ENCODE measurements at places on chromosomes 12 and 14.

DNA sequence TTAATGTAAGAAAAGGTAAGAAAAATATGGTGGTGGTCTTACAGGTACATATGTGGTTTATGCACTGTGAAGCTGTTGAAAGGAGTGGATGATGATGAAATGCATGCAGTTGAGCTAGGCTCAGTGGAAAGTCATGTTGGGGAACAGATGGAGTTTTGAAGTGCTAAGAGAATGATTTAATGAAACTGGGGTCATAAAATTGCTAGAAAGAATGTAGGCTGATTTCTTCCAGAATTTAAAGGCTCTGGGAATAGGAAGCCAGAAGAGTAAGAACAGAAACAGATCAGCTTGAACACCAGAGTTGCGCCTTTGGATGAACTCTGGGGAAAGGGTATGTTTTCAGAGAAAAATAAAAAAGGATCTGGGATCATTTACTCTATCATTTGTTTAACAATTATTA lies 146.5 kb downstream of the MON2 start:
- DNase-seq: no peak

GRCh38 chr12:97425802-97426491 lies 36.7 kb upstream of the RMST start:
- DNase-seq: no peak

GRCh38 chr12:104502217-104502616 lies 45.5 kb downstream of the CHST11 start:
- no peak for DNase-seq

DNA sequence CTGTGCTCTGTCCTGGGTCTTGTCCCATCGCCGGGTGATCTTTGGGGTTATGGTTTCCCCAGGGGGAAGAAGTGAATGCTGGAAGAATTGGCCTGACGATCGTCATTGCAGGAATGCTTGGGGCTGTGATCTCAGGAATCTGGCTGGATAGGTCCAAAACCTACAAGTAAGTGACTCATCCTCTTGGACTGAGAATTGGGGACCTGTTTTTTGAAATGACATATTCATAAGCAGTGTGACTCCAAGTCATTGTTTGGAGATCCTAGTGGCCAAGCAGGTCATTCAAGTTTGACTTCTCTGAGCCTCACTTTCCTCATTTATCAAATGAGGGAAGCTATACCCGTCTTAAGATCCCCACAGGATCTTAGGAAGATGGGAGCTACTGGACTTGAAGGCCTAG lies 25.8 kb downstream of the ERG28 start:
- no peak for DNase-seq

DNA sequence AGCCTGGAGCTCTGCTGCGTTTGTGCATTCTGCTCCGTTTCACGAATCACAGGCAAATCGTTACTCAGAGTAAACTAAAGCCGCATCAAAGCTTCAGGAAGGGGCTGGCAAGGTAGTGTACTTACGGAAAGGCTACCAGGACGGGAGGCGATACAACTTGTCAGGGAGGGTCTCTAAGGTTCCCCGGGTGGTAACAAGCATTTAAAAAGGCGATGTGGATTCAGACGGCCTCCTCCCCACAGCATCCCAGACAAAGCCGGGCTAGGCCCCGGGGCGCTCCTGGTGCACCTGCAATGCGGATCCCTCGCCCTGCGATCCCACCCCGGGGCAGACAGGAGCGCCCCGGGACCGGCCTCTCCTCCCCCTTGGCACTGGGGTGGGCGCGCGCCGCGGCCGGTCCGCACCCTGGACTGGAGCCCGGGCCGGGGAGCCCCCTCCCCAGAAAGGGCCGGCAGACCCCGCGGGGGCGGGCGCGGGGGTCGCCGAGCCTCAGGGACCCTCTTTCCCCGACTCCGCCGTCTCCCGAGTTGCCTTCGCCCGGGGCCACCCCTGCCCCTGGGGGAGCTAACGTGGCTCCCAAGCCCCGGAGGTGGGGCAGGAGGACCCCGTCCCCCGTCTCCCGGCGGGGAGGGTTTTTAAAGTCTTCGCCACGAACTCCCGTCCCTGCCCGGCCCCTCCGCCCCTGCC lies 718 bp downstream of the CCDC92 start:
- DNase-seq: peak; percentile 36

GRCh38 chr14:56378046-56378445 lies 201.6 kb upstream of the TMEM260 start:
- DNase-seq: no peak

- no peak for DNase-seq
These were observed 30.7 kb downstream of the GRIP1 start for GRCh38 chr12:66648033-66648735.

GRCh38 chr12:105433804-105434203 lies 103.3 kb downstream of the C12orf75 start:
- DNase-seq: no peak

DNA sequence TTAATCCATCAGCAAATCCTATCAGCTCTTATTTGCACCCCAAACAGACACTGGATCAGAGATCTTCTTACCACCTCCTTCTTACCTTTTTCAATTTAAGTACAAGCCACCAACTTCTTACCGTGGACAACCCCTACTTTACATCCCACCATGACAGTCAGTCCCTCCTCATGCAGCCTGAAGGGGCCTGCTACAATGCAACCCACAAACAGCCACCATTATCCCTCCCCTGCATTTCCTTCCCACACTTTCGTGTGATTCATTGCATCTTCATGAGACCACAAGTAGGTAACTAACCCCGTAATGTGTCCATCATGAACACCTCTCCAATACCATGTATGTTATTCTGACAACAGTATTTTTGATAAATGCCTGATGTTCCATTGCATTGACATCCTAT lies 108.6 kb downstream of the BCL11B start:
- DNase-seq: no peak

DNA sequence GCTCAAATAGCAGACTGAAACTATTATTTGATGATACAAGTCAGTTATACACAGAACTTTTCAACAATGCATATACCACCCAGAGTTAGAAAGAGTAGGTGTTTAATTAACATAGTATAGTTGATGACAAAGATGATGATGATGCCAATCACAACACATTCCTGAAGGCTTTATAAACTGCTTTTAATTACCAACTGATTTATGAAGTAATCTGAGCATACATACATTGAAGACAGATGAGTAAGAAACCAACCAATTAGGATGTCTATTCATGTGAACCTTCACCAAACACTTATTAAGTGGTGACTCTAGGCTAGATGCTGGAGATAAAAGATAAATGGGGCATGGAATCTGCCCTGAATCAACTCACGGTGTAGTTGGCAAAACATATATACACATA lies 600.9 kb upstream of the FLRT2 start:
- no peak for DNase-seq

DNA sequence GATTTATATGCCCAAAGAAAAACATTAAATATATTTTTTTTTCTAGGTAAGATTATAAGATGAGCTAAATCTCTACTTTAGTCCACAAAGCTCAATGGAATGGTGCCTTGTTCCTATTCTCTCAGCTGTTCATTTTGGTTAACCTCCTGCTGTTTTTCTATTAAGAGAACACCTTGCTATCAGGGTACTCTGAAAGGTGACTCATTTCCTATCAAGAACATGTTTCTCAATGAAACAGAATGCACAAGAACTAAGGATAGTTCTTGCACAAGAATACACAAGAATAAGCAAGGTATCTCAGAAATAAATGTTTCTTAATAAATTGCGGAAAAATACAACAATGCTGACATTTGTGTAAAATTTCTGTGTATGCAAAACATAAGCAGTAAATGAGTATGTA lies 14.1 kb downstream of the ABCD2 start:
- no peak for DNase-seq

DNA sequence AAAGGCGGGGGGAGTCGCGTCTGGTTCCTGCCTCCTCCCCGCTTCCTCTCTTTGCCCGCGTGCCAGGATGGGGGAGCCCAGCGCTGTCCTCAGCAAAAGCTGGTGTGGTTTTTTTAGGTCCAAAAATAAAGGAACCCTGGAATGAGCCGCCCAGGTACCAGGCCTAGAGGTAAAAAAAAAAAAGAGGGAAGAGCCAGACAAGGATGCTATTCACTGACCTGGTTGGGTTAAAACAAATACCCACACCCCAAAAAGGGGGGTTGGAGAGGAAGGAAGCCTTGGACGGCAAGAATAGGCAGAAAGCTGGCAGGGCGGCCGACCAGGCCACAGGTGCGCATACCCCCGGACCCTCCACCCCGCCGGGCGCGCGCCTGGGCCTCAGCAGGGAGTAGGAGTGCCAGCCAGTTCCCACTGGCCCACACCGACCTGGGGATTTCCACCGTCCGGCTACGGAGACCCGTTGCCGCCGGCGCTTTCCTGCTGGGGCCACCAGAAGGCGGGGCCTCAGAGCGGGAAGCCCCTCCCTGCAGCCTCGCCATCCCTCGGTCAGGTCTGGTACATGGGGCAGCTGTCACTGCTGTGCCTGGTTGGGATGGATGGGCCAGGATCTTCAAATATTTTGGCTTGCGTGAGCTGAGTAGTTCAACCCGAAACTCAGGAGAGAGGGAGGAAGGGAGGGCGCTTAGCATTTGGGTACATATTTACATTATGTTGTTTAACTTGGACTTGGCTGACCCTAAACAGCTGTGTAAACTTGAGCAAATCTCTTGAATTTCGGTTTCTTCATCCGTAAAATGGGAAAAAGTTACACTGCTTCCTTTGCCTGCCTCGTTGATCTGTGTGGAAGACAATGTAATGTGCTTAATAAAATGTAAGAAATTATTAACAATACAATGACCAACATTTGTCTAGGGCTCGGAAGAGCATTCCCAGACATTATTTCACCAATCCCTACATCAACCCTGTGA lies 5.4 kb upstream of the IRF2BPL start:
- peak; percentile 60 for DNase-seq

DNA sequence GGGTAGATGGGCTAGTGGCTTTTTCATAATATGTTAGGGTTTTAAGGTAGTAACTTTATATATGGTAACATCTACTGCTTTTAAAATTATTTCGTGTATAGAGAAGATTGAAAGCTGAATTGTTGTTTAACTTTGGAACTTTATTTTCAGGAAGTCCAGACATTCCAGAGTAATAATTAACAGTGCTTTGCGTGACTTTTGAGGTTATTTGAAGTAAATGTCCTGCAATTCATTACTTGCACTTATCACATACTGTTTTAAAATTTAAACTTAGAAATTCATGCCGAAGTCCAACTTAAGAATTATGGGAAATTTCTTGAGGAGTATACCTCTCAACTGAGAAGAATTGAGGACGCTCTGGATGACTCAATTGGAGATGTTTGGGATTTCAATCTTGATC lies 3.3 kb downstream of the WASHC4 start:
- DNase-seq: no peak

DNA sequence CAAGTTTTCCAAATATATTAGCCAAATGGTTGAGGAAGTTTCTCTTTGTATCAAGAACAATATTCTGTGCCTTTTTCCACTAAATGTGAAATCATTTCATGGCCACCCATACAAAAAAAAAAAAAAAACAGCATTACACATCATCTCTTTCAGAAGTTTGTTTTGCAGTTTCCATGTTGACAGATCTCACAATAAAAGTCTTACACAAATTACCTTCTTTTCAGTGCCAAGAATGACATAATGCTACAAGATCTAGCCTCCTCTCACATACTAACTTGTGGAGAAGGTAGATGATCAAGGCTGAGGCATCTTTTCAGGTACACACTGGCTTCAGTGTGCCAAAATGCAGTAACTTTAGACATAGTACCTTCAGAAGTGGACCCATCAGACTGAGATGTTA lies 35.3 kb downstream of the PRKD1 start:
- no peak for DNase-seq

GRCh38 chr12:15052691-15053090 lies 79.8 kb downstream of the PDE6H start:
- DNase-seq: no peak

DNA sequence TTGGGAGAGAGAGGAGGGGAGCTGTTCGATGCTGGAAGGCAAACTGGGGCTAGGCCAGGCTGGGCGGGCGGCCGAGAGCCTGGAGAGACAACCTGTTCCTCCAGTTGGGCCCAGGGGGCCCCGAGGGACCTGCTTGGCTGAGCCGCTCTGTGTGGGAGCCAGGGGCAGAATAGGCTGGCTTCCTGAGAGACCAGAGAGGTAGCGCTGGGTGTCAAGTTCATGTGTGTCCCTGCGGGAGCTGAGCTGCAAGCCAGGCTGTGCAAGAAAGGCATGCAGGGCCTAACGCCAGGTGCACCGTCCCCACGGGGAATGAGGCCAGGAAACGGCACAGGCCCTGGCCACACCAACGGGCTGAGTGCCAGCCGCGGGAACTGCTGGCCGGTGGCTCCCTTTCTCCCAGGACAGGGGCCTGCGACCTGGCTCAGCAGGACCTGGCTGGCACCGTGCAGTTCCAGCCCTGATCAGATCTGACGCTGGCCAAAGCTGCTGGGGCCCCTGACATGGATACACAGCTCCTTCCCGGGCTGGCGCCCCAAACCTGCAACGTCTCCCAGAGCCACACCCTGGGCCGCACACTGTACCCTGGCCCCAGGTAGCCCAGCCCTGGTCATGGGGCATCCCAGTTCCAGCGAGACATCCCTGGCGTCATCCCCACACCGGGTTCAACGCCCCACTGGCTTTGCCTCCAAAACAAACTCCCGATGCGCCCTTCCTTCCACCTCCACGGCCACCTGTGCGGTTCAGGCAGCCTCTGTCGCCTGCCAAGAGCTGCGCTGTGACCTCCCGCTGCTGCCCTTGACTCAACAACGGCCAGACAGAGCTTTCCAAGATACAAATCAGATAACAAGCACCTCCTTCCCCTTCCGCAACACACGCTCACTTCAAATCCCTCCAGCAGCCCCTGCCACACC lies 65.0 kb downstream of the RFLNA start:
- DNase-seq: no peak

- DNase-seq: no peak
These were observed 8.7 kb downstream of the CCND2 start for GRCh38 chr12:4282103-4282891.

DNA sequence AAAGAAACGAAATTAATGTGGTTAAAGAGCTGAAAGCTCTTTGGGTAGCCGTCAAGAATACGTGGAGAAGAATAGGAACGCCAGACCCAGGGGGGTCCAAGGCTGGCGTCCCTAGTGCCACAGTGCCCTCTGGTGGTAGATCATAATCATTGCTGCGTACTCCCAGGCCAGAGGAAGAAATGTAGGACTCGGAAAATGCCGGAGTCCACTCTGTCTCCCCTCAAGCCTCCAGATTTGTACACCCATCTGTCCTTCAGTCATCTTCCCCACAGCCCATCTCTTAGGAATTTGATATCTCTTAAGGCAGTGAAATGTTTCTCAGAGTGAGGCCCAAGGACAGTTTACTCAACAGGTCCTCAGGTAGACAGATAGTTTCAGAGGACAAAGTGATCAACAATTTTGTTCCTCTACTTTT lies 25.4 kb upstream of the PLEKHG6 start:
- peak; percentile 49 for DNase-seq

DNA sequence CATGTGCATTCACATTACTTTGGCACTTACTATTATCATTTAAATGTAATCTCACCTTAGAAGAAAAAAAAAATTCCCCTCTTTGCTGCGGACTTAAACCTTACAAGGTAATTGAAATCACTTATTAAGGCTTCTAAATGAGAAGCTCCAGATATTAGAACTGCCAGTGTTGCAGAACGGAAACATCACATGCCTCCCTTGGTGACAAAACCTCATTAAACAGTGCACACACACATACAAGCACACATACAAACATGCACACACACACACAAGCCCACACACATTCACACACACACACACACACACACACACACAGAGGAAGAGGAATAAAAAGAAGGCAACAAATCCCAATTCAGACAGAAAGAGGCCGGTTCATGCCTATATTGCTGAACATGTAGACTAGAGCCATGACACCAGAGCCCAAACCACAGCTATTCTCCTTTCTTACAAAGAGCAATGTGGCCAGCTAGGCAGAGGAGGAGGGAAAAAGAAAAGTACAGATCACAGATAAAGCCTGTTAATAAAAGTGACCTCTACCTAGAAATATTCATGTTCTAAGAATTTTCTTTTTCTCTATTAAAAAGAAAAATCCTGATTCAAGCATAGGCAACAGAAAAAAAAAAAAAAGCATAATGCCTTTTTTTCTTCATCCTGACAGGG lies 405.2 kb upstream of the FLRT2 start:
- no peak for DNase-seq
